ENCODE measurements at places on chromosomes 2 and 18.

GRCh38 chr2:15634846-15635490 is 43.3 kb downstream of the DDX1 start:
- no peak for DNase-seq

DNA sequence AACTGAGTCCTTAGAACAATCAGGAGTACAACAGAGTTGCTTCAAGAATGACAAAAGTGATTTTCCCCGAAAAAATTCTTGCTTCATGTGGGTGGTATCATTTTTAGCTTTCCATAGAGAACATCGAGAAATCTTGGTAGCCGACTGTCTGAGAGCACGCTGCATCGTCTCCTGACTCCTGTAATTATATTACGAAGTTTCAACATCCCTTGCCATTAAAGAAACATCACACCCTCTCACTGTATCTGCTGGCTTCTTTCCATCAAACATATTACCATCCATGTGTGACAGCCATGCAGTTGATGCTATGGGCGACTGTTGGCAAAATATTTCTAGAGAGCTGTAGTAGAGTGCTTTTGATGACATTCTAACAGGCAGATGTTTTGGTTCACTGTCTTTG is 311.2 kb downstream of the CMPK2 start:
- DNase-seq, result no peak

- peak; percentile 60 for DNase-seq
Measured at GRCh38 chr2:224944707-224945547, 97.3 kb downstream of the DOCK10 start.

DNA sequence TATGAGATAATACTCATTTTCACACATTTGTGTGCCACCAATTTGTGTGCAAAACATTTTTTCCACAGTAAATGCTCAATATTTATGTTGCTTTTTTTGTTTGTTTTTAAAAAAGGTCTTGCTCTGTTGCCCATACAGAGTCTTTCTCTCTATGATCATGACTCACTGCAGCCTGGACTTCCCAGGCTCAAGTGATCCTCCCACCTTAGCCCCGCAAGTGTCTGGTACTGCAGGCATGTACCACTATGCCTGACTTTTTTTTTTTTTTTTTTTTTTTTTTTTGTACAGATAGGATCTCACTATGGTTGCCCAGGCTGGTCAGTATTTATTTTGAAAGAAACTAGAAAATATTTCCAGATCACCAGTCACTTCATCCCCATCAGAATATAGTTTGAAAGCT is 297.8 kb upstream of the GYPC start:
- DNase-seq, result peak; percentile 27

GRCh38 chr2:23900133-23900532 is 26.8 kb downstream of the ATAD2B start:
- no peak for DNase-seq

- DNase-seq, result no peak
Measured at GRCh38 chr18:22283116-22283395, 113.7 kb downstream of the GATA6 start.

- DNase-seq, result no peak
Measured at GRCh38 chr2:14232217-14232616, 400.3 kb upstream of the LRATD1 start.

GRCh38 chr2:236075802-236076201 is 92.4 kb downstream of the GBX2 start:
- no peak for DNase-seq

DNA sequence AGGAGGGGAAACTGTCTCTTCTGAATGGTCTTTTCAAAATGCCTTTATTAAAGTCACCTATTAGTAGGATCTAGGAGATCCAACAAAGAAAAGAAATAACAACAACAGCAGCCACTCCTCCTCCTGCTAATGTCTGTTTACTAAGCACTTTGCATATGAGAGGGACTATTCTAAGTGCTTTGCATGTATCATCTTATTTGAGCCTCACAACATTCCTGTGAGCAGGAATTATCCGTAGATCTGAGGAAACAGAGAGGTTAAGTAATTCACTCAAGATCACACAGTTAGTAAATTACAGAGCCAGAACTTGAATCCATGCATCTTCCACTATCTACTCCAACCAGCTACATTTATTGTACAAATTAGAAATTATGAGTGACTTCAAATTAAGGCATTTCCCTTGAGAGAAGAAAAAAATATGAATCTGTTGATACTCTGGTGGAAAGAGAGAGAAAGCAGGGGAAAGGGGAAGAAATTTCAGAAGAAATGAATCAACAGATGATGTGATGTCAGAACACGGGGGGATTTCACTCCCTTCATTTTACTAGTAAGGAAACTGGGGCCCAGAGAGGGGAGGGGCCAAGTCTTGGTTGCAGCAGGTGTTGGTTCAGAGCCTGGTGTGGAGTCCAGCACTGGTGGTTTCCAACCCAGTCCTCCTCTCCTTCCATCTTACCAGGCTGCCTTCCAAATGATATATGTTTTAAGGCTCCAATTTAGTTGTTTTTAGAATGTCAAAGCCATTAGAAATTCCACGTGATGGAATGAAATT is 49.7 kb downstream of the TSN start:
- no peak for DNase-seq
